NCI-H345 (cell line): ENCODE measurements at places on chromosomes 4 and X.

DNA sequence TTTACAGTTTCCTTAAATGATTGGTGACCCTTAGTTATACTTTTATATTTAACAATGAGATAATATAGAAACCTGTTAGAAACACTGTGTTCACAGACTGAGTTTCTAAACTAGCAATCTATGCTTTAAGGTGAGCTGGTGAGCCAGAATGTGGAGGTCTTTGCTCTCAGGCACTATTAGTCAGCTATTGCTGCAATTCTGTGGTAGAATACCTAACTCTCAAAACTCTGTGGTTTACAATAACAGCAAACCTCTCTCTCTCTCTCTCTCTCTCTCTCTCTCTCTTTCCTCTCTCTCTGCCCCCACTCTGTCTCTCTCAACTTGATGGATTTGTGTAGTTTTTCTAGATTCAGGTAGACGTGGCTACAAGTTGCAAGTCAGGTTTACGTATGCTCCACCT is 17.6 kb upstream of the LCORL start:
- no peak for DNase-seq

GRCh38 chr4:119286377-119287002 is 35.4 kb downstream of the FABP2 start:
- DNase-seq, result no peak

DNA sequence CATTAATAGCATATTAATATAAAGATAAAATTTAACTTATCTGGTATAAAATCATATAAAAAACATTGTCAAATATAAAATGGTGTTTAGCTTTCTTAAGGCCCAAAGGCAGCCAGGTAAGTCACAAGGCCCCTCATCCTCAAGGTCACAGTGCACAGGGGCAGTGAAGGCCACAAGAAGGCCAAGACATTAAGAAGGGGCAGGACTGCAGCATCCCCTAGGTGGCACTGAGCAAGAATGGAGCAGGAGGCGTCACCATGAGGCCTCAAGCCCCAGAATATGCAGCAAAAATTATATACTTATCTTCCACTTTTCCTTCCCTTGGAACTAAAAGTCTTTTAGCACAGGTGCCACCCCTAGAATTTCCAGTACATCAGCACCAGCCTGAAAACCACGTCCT is 49.5 kb upstream of the MAGEA8 start:
- DNase-seq, result no peak

DNA sequence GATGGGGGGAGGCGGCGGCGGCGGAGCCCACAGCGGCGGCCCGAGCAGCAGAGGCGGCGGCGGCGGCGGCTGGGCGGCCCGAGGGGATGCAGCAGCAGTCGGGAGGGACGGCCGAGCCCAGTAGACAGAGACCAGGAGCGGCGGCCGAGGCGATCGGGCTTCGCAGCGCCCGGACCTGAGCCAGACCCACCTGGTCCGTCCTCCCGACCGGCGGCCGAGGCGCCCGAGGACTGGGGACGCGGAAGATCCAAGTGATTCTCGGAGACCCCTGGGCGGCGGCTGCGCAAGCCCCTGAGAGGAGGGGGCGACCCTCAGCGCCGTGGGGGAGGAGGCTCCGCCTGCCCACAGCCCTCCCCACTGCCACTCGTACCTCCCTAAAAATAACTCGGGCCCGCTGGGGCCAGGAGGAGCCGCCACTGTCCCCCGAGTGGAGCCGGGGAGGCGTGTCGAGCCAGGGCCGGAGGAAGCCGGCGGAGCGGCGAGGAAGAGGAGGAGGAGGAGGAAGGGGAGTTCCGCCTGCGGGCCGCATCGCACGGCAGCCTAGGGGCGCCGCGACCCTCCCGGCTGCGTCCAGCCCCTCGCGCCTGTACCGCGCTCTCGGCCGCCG is 608 bp downstream of the RAPGEF2 start:
- no peak for DNase-seq

- DNase-seq, result no peak
These were observed 135.4 kb downstream of the CRLF2 start for GRCh38 chrX:1076871-1077651.

DNA sequence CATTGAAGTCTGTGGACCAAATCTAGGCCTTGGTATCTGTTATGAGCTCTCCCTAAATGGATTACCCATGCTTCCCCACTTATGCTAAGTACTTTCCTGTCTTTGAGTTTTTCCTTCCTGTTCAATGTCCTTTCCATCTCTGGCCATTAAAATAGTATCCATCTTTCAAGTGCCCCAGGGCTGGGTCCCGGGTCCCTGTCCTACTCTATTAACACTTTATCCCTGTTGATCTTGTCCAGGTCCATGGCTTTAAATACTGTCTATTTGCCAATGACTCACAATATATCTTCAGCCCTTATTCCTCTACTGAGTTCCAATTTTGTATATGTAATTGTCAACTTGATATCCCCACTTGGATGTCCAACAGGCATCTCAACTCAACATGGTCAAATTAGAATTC is 17.7 kb upstream of the RPS6KA3 start:
- DNase-seq, result no peak

- no peak for DNase-seq
These were observed 182.5 kb upstream of the TBL1X start for GRCh38 chrX:9282325-9282724.

GRCh38 chr4:13481569-13481968 is 2.6 kb downstream of the RAB28 start:
- no peak for DNase-seq

- DNase-seq, result no peak
These were observed 201.8 kb upstream of the FAM9B start for GRCh38 chrX:9235722-9236121.

DNA sequence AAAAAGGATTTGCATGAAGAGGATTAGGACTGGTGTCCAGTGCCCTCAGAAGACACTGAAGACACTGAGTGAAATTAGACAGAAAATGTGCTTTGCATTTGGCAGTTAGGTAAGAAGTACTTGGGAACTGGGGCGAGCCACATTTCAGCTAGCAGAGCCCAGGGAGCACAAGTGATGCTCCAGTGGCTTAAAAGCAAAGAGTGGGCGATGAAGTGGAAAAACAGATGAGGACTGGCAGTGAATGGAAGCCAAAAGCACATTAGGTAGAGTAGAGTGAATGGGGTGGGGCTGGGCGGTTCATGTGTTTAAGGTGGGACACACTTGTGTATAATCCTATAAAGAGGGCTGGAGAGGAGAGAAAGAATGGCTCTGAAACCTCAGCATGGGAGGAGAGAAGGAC is 18.4 kb downstream of the DCLK2 start:
- DNase-seq, result peak; percentile 49

- no peak for DNase-seq
These were observed 211.4 kb downstream of the ENOX2 start for GRCh38 chrX:130691576-130691975.

- no peak for DNase-seq
These were observed 148.8 kb upstream of the PCDH18 start for GRCh38 chr4:137681081-137681480.

DNA sequence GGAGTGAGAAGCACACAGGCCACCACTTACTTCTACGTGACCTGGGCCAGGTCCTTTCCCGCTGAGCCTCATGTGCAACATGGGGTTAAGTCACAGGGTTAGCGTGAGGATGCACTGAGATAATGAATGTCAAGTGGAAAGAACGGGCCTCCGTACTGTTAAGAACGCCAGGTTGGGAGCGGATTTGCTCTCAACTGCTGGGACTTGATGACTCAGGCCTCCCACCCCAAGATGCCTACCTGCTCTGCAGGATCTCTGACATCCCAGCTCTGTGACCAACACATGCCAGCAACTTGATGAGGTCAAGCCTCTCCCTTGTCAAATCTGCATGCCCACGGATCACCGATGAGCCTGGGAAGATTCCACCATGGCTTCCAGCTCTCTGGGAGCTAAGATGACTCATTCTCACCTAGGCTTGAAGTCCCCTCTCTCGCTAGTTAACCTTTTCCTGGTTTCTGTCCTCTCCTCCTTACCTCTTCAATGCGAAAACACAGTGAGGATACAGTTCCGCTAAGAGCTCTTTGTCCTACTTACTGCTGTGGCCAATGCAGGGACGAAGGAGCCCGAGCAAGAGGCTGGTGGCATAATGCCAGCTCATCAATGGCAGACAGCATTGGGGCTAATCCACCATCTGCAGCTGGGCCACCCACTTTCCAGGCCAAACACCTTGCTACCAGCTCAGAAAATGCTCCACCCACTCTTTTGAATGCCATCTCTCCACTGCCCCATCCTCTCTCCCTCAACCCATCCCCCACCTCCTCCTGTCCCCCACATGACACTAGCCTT is 67.6 kb downstream of the PJA1 start:
- no peak for DNase-seq

DNA sequence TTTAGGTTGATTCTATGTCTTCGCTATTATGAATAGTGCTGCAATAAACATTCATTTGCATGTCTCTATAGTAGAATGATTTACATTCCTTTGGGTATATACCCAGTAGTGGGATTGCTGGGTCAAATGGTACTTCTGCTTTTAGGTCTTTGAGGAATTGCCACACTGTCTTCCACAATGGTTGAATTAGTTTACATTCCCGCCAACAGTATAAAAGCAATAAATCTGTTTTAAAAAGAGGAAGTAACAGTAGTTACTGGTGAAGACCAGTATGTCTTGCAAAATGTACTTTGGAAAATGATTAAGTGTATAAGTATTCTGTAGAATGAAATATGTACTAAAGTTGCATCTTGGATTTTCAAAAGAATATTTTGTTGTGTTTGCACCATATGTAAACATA is 77.3 kb downstream of the SHROOM4 start:
- no peak for DNase-seq

GRCh38 chr4:80878218-80878617 is 152.3 kb upstream of the BMP3 start:
- no peak for DNase-seq

DNA sequence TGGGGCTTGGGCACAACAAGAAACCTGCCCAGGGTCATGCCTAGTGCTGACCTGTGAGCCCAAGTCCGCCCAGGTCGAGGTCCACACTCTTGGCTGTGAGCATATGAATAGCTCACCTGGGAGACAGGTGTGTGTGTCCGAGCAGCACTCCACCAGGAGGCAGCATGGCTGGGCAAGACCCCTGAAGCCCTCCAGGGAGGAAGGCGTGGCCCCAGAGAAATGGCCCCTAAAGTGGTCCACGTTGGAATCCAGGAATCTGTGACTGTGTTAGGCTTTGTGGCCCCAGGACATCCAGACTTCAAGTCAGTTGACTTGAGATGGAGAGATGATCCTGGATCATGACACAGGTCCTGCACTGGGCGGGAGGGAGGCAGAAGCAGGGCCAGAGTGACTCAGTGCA is 138.8 kb downstream of the CPZ start:
- DNase-seq, result no peak

- no peak for DNase-seq
These were observed 37.5 kb downstream of the ANXA3 start for GRCh38 chr4:78588894-78589545.

DNA sequence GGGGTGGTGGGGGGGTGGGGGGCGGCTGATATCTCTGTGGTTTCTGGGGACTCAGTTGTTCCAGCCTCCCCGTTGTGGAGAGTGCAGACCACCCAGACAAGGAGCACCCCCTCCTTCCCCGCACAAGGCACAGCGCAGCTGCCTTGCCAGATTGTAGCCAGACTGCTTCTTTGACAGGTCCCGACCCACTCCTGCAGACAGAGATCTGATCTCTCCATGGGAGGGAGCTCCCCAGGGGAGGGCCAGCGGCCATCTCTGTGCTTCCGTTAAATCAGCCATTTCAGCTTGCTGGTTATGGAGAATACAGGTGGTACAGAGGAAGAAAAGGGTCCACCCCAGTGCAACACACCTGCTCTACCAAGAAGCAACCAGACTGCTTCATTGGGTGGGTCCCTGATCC is 80.8 kb downstream of the FGF16 start:
- DNase-seq, result no peak

GRCh38 chrX:118346258-118347094 is 570 bp downstream of the WDR44 start:
- peak; percentile 41 for DNase-seq

DNA sequence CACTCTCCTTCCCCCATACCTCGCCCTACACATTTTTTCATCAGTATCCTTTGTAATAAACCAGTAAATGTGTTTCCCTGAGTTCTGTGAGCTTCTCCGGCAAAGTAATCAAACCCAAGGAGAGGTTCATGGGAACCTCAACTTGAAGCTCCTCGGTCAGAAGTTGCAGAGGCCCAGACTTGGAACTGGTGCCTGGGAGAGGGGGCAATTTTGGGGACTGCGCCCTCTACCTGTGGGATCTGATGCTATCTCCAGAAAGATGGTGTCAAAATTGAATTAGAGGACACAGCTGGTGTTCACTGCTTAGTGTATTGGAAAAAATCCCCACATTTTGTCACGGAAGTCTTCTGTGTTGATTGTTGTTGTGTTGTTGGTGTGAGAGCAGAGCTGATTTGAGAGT is 70.6 kb downstream of the ATP11C start:
- DNase-seq, result no peak

- no peak for DNase-seq
These were observed 3.6 kb downstream of the GRSF1 start for GRCh38 chr4:70836081-70836480.

GRCh38 chrX:40359593-40359992 is 221.2 kb upstream of the ATP6AP2 start:
- no peak for DNase-seq

DNA sequence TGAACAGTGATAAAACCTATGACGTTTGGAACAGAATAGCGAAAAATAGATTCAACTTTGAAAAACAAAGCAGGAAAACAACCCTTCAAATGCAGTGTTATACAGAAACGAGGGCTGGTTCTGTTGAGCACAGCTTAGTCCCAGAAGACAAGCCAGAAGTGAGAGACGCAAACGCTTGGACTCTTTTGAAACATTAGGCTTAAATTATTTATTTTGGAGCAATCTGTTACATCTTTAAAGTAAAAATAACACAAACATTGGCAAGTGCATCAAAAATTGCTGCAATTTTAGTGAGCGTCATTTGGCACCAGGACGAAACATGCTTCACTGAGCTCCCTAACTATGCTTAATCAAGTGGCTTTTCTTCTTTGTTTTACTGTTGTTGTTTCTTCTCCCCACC is 63.5 kb downstream of the ENPP6 start:
- no peak for DNase-seq

DNA sequence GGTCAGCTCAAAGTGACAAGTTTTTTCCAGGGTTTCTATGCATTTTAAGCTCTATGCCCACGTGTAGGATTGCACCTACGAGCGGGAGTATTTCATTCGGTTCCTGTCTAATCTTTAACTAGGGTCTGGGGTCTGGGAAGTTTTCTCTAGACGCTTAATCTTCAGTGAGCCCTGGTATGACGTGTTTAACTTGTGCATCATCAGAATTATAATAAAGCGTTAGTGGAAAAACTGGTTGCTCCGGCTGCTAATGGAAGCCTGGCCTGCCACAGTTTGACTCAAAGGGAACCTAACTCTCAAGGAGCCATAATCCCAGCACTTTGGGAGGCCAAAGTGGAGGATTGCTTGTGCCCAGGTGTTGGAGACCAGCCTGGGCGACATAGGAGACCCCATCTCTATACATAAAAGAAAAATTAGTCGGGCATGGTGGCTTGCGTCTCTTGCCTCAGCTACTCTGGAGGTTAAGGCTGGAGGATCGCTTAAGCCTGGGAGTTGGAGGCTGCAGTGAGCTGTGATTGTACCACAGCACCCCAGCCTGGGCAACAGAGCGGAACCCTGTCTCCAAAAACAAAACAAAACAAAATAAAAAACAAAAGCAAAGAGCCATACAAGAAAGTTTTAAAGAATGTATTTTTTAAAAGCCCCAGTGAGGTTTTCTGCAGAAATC is 30.2 kb downstream of the ARSD start:
- DNase-seq, result no peak

- no peak for DNase-seq
These were observed 327.9 kb upstream of the VCX start for GRCh38 chrX:7514871-7515599.
